CD4-positive, alpha-beta T cell treated with Interleukin-6 for 4 hours (primary cell): ENCODE measurements at places on chromosomes 6 and 20.

- no peak for DNase-seq
These were observed 71.6 kb downstream of the KIF6 start for GRCh38 chr6:39653612-39654011.

- DNase-seq = no peak
These were observed 96.0 kb upstream of the SNX9 start for GRCh38 chr6:157726892-157727628.

- DNase-seq = no peak
These were observed 7.3 kb upstream of the TENT5A start for GRCh38 chr6:81759782-81760181.

DNA sequence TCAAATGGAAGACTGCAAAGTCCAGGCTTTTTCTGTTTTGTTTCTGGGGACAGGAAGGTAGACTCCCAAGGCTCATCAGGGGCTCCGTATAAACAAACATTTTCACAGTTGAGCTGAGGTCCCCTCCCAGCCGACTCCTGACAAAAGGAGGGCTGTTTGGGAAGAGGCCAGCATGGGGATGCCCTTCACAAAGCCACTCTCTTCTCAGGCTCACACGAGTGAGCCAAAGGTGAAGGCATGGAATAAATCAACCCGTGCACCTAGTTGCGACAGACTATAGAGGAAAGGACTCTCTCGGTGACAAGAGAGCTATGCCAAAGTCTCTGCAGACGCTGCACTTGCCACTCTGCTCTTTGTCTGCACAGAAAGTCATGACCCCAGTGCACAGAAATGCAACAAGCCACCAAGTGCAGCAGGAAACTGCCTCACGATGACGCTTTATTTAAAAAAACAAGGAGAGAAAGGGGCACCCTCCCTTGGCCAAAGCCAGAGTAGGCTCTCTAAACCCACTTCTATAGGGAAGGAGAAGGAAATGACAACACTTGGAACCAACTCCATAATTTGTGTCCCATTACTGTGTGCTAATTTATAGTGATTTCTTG is 21.0 kb downstream of the JAG1 start:
- DNase-seq = no peak

DNA sequence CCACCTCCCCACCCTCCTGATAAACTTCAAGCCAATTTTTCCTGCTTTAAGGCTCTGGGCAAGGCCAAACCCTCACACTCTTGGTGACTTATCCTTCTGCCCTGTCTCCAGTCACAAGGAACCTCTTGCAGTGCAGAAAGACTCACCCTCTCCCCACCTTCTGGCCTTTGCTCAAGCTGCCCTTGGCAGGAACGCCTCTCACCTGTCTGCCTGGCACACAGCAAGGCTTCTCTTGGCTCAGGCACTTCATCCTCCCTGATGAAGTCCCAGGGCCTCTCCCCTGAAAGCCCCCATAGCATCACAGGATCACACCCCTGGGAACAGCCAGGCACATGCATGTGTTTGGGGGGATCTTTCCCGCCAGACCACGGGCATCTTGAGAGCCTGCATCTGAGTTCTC is 68.8 kb upstream of the NNAT start:
- no peak for DNase-seq

DNA sequence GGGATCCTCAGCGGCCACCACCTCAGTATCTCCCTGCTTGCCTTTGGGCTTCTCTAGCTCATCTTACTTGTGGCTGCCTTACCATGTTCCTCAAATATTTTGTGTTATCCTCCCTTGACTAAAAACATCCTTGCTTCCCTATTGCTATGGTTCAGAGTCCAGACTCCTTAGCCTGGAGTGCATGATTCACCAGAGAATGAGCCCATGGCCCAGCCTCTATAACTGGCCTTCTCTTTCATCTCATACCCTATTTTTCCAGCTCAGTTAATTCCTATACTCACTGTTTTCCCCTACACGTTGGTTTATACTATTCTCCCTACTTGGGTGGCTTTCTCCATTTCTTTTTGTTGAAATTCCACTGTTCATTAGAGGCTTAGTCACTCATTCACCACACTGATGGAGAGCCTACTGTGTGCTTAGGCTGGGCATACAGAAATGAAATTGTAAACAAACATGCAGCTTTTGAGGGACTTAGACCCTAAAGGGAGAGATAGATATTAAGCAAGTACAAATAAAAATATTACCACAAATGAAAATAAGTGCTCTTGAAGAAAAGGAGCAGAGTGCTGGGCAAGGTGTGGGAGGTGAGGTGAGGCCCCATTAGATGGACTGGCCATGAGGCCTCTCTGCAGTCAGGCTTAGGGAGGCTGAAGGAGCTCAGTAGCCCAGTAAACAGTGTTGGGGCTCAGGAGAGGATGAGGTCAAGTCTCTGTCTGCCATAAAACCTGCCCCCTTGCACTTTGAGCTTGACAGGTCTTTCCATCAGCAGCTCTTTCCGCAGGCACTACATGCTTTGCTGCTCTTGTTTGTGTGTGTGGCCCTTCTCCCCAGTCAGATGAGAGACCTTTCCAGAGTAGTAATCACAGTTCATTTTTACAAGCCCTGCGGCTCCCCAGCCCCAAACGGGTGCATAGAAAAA is 109.3 kb downstream of the TCP11 start:
- no peak for DNase-seq
